AG04450 (cell line): ENCODE measurements at places on chromosomes 1 and 21.

- DNase-seq, result no peak
Measured at GRCh38 chr1:53959664-53960250, 13.6 kb downstream of the LRRC42 start.

DNA sequence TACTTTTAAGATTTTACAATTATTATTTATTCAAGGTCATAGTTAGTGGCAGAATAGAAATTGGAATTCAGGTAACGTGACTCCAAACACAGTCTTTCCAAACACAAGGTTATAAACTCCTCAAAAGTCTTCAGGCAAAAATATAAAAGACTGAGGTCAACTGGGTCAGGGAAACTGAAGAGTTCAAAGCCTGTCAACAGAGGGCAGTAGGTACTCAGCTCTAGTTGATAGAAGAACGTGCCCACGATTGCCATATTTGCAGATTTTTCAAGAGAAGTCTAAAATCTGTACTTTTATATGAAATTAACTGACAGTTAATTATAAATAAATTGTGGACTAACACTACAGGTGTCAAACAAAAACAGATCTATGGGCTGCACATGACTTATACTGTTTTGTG lies 135.0 kb downstream of the LHX4 start:
- no peak for DNase-seq

DNA sequence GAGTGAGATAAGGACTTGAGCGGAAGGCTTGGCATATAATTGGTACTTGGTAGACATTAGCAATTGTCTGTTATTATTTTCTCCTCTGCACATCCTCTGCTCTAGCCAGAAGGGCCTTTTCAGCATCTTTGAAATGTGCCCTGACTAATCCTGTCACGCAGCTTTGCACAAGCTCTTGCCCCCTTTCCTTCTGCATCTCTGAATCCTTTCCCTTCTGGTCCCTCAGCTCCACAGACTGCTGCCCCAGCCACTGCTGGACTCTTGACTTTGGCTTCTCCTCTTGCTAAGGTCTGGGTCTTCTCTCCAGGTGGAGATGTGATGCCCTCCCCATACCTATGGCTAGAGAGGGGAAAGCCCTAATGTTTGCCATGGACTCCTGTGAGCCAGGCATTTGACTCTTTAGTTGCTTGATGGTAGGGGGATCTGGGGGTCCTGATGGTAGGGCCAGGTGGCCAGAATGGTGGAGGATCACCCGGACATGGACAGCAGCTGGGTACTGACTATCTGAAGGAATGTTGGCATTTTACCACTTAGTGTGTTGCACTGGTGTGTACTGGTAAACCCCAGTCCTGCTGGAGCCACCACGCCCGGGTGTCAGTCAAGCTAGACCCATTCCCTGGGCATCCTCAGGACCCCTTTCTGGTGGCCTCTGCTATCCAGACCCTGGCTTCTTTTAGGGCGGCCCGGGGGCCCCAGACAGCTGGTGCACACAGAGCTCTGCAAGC lies 4.4 kb downstream of the HPCA start:
- DNase-seq, result no peak

- DNase-seq, result no peak
Measured at GRCh38 chr1:30291526-30291925, 431.9 kb downstream of the MATN1 start.

DNA sequence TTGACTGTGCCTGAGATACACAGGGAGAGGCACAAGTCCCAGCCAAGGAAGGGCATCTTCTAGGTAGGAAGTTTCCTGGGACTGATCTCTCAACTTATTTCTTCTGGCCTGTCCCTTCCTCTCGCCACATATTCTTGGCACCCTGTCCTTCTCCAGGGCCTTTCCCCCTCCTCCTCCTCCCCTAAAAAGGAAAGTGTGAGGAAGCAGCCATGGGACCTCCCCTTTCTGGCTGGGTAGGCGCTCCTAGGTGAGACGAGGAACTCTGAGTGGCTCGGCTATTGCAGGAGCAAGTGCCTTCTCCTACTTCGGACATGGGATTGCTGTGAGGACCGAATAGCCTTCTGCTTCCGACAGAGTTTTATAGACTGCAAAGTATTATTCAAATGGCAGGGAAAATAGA lies 15.5 kb upstream of the MTARC2 start:
- no peak for DNase-seq

GRCh38 chr1:62391369-62391971 lies 45.4 kb upstream of the USP1 start:
- DNase-seq, result no peak

DNA sequence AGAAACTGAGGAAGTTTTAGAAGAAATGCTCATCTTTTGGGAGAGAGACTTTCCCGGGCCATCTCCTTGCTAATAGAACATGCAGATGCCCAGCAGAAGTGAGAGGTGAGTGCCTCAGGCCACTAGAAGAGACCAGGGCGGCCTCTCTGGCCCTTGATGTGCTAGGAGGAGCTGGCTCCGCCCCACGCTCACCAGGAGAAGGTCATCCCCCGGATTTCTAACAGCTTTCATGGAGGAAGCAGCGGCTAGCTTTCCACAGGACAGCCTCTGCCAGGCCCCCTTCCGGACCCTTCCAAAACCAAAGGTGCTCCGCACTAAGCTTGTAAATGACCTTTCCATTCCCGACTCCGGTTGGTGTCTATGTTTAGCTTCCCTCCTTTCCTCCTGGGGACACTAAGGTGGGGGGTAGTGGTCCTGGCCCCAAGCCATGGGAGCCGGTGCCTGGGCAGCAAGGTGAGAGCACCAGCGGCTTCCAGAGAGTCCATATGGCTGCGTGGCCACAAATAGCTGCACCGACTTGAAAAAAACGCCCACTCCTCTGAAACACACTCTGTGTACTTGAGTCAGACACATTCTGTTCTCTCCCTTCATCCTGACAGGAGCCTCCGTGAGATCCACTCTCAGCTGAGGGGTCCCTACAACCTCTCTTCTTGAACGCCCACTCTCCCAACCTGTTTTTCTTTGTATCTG lies 249.9 kb downstream of the TNR start:
- no peak for DNase-seq

GRCh38 chr21:27298465-27298864 lies 331.6 kb upstream of the ADAMTS5 start:
- DNase-seq, result no peak

DNA sequence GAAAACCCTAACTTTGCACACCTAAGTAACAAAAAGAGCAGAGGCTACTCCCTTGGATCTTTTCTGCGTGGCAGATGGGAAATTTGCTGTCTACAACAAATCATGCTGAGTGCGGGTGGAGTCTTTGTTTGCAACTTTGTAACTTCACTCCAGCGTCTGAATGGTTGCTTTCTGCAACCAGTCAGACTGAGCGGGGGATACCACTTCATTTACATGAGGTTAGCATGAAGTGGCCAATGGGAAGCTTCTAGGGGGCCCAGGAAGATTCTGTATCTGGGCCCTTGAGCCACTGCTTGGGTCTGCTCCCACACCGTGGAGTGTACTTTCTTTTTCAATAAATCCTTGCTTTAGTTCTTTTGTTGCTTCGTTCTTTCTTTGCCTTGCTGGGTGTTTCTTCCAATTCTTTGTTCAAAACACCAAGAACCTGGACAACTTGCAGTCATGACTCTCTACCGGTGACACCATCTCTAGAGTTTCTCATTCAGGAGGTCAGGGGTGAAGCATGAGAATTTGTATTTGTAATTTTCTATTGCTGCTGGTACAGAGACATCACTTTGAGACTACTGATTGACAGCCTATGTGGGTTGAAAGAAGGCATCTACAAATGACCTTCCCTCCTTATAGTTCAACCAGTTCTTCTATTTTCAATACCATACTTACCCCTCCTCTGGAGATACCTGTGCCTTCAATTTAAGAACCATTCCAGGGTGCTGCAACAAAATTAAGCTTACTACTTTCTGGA lies 55.8 kb upstream of the RC3H1 start:
- DNase-seq, result no peak

GRCh38 chr1:31703431-31704270 lies at the start of gene COL16A1:
COL16A1 (minus strand) TSS chr1:31704017; CDS start chr1:31702193, 1,824 bp downstream.
- DNase-seq, result no peak

DNA sequence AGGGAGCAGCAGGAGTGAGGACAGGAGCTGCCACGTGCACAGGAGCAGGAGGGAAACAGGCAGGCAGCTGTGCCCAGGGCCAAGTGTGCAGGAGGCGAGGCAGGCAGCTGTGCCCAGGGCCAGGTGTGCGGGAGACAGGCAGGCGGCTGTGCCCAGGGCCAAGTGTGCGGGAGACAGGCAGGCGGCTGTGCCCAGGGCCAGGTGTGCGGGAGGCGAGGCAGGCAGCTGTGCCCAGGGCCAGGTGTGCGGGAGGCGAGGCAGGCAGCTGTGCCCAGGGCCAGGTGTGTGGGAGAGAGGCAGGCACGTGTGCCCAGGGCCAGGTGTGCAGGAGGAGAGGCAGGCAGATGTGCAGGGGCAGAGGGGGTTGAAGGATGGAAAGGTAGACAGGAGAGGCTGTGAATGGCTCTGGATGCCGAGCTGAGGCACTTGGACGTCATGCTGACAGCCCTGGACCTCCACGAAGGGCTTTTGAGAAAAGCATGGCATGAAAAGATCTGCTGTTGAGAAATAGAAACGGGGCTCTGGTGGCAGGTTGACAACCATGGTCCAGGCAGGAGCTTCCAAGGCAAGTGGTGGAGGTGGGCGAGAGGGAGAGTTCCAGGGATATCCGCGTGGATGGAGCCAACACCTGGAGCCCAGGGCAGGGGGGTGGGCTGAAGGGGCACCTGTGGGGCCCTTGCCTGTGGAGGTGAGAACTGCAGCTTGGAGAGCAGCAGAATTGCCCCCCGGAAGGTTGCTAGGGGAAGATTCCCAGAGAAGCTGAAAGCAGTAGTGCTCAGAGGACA lies 19.1 kb upstream of the NPHP4 start:
- no peak for DNase-seq
